ENCODE measurements at places on chromosomes 5 and 9. TPM values are rescaled to one million over a fixed set of nuclear protein-coding genes. Genes with fewer than 3 reads are reported as not detected.

GRCh38 chr9:14006386-14007187, 307.4 kb downstream of the NFIB start:
- no peak overlapping the region for H3K27ac ChIP-seq
- no peaks in the 10 kb centered on the region for H3K36me3 ChIP-seq
- no peaks in the 10 kb centered on the region for H3K4me1 ChIP-seq
- H3K4me3 ChIP-seq: no peak overlapping the region
- peak; percentile 21 for DNase-seq
- peaks cover 40% of the 10 kb centered on the region for H3K27me3 ChIP-seq

DNA sequence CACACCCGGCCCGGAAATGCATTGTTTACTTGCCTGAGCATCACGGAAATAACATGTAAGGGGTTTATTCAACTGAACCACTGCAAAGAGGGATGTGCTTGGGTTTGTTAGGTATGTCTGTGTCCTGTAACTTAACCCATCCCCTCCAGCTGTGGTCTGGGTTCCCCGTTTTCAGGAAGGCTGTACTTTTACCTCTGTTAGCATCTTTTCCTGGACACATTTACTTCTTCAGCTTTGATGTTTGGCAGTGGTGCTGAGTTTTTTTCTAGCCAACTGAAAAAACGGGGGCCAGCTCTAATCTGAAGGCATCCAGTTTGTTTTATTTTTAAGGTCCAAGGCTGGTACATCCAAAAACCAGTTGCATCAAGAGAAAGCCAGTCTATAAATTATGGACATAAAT, 561.8 kb downstream of the BNC2 start:
- H3K27me3 ChIP-seq: no peaks in the 10 kb centered on the region
- no peaks in the 10 kb centered on the region for H3K36me3 ChIP-seq
- H3K4me1 ChIP-seq: peaks cover 7% of the 10 kb centered on the region
- no peak overlapping the region for H3K27ac ChIP-seq
- no peak for DNase-seq

- H3K27ac ChIP-seq: no peak overlapping the region
- no peak for DNase-seq
- H3K27me3 ChIP-seq: no peaks in the 10 kb centered on the region
- H3K36me3 ChIP-seq: peaks cover 14% of the 10 kb centered on the region
- no peak overlapping the region for H3K4me3 ChIP-seq
These were observed 16.0 kb downstream of the CEMIP2 start for GRCh38 chr9:71752352-71752751.

DNA sequence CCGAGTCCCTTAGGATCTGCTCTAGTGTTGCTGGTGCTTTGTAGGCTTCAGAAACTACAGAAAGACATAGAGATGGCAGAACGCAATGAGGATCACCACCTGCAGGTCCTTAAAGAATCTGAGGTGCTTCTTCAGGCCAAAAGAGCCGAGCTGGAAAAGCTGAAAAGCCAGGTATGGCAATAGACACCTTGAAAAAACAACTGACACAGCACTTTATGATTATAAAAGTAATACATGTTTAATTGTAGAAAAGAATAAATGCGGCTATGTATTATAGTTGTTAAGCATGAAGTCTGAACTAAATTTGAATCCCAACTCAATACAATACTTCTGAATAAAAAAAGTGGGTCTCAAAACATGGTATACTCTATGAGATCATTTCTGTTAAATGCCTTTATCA, 43.7 kb downstream of the RAB14 start:
- peaks cover 16% of the 10 kb centered on the region for H3K36me3 ChIP-seq
- H3K4me1 ChIP-seq: peaks cover 12% of the 10 kb centered on the region
- H3K4me3 ChIP-seq: no peak overlapping the region
- no peak overlapping the region for H3K27ac ChIP-seq

DNA sequence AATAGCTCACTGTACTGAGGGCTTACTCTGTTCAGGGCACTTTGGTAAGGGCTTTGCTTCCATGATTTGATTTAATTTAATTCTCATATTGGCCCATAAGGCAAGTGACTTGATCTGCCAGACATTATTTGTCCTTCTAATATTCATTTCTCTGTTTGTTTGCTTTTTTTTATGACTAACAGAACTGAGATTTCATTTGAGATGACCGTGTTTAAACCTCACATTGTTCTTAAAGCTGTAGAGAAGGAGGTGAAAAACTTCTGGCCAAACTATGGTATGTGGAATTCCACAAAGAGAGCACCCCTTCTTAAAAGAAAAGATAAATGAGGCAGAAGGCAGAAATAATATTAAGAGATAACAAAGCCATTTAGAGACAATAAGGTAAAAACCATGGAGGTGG, 775.6 kb upstream of the ACO1 start:
- H3K36me3 ChIP-seq: no peaks in the 10 kb centered on the region
- no peaks in the 10 kb centered on the region for H3K4me1 ChIP-seq
- no peak for DNase-seq
- no peak overlapping the region for H3K4me3 ChIP-seq
- H3K27ac ChIP-seq: no peak overlapping the region
- H3K27me3 ChIP-seq: no peaks in the 10 kb centered on the region

- H3K27me3 ChIP-seq: no peaks in the 10 kb centered on the region
- H3K4me3 ChIP-seq: peak overlapping the region; percentile 34
- H3K4me1 ChIP-seq: peaks cover 31% of the 10 kb centered on the region
- DNase-seq: peak; percentile 97
These were observed 33.4 kb upstream of the TTC1 start for GRCh38 chr5:159975462-159976019.

GRCh38 chr5:100722657-100723056, 180.4 kb downstream of the ST8SIA4 start:
- H3K36me3 ChIP-seq: no peaks in the 10 kb centered on the region
- H3K4me1 ChIP-seq: no peaks in the 10 kb centered on the region
- H3K27me3 ChIP-seq: no peaks in the 10 kb centered on the region
- no peak for DNase-seq
- no peak overlapping the region for H3K4me3 ChIP-seq

DNA sequence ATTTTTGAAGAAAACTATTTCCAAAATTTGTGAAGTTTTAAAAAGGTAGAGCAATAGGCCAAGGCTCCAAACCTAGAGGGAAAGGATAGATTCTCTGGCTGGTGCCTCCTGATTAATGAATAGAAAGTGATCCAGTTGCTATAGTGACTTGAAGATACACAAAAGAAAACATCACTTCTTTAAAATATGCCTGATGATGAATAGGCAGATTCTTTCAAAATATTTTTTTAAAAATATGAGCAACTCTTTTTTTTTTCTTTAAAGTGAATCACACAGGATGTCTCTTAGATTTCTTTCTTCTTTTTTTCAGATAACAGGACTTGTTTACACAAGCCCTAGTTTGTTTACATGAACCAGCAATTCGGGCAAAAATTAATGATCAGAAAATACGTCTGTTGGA, 124.4 kb downstream of the RFK start:
- H3K27ac ChIP-seq: no peak overlapping the region
- H3K27me3 ChIP-seq: no peaks in the 10 kb centered on the region
- H3K36me3 ChIP-seq: no peaks in the 10 kb centered on the region
- H3K4me1 ChIP-seq: peaks cover 3% of the 10 kb centered on the region

DNA sequence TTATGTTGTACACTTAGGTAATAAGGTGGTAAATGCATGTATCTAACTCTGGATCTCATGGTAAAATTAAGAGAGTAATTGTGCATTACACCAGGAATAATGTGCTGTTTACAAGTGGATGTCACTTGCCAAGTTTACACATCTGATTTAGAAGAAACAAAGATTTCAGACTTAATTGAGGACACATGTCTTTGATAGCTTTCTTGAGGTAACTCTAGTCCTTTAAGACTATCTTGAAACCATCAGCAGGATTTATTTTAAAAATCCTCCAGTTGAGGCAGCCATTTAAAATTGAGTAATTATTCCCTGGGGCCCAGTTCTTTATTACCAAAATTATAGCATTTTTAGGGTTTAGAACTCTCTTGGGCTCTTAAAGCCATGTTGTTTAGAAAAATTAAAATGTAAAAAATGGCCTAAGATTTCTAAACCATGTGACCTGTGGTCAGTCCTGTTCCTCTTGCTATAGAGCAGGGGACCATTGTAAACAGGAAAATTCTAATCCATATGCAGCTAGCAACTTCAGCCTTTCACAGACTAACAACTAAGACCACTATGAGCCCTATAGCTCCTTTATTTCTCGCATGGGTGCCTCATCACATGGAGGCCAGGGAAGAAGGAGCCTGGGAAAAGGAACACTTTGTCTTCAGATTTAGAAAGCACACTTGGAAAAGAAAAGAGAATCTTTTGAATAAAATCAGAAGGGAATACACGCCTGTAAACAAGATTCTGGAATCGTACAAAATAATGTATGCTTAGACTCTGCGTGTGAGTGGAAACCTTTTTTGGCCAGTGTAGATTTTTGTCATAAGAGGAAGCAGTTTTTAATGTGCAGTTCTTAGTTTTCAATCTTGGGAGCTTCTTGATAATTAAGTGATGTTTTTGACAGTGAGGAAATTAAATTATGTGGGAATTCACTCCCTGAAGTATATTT, 71.2 kb downstream of the ZSWIM6 start:
- no peaks in the 10 kb centered on the region for H3K27me3 ChIP-seq
- H3K4me1 ChIP-seq: peaks cover 50% of the 10 kb centered on the region
- H3K36me3 ChIP-seq: no peaks in the 10 kb centered on the region
- DNase-seq: no peak
- H3K4me3 ChIP-seq: no peak overlapping the region

CD14 gene
- 6.1 TPM for total RNA-seq

LRRC14B gene
- not detected for total RNA-seq

PRRT1B gene
- total RNA-seq: not detected

DIAPH1 gene
- total RNA-seq: 26.0 TPM
